ENCODE measurements at places on chromosomes 16 and 17.
A peak's percentile ranks its signal among the peaks of the same experiment; 100 is the strongest.

DNA sequence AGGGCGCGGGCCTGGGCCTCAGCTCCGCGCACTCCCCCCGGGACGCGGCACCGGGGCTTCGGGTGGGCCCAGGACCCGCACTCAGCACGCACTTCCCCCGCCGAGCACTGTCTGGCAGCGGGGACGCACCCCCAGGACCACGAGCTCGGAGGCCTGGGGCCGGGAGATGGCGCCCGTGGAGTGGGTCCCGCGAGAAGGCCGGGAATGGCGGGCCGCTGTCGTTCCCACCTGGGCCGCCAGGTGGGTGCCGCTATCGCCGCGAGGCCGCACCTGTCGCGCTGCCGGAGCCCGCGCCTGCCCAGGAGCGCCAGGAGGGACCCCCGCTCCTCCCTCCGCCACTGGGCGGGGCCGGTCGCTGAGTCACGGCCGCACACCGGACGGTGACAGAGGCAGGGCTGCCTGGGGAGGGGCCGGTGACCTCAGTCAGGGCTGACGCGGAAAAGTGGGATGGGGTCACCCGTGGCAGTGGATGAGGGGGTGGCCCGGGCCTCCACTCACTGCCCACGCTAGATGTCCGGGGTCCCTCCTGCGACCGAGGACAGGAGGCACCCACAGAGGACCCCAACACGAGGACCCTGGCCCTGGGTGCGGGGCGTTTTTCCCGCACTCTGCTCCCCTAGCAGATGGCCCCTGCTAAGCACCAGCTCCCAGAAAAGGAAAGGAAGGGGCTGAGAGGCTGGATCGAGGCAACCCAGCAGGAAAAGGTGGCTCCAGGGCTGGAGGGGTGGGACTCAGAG is 6.9 kb upstream of the ACTG1 start:
- DNase-seq = no peak

- peak; percentile 64 for DNase-seq
Observed at GRCh38 chr17:74177018-74177450, 26.4 kb upstream of the RPL38 start.

GRCh38 chr16:16071631-16072244 is 122.3 kb downstream of the ABCC1 start:
- DNase-seq = no peak

GRCh38 chr16:85763616-85764015 is 12.7 kb upstream of the C16orf74 start:
- DNase-seq = no peak

DNA sequence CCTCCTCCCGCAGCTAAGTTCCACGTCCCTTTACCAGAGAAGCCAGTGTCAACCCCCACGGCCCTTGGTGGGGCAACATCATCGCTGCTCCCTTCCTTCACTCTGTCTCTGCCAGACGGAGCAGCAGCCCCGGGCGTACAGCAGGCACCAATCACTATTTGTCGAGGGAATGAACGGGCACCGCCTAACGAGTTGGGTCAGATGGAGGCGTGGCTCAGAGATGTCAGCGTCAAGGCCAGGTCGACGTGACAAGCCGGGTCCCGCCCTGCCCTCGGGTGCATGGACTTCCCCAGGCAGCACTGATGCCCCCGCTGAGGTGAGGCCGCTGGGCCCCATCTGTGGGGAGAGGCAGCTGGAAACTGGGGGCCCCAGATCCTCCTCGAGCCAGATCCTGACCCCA is 50.0 kb downstream of the CBFA2T3 start:
- no peak for DNase-seq

- DNase-seq = peak; percentile 76
Observed at GRCh38 chr17:66542129-66542966, 239.9 kb downstream of the PRKCA start.

DNA sequence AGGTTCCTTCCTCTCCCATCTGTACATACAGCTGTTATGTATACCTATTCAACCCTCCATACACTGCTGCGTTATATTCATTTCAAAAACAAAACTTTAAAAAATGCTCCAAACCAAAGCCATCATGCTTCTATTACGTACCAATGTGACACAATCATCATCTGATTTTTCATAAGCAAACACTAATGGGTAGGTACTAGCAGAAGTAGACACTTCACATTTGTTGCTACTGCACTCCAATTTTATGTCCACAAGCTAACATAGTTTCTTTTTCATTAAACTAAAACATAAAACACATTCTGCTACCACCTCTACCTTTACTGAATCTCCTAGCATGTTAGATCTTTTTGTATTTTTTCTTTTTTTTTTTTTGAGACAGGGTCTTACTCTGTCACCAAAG is 57.5 kb downstream of the PARN start:
- no peak for DNase-seq

GRCh38 chr16:23245268-23245667 is 56.8 kb upstream of the SCNN1B start:
- DNase-seq = no peak

DNA sequence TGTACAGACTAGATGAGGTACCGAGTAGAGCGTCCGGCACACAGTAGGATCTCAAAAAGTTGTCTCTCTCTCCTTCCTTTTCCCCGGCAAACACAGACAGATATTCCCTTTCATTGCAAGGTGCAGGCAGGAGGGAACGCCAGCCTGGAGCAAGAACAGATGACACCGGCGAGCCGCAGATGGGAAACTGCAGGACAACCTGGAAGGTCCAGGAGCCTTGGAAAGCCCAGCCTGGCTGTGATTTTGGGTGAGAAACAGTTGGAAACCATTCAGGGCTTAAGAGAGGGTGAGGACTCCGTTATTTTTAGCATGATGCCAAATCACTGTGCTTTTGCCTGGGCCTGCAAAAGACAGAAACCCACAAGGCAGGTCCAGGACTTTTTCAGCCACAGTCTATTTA is 7.3 kb downstream of the CDH11 start:
- no peak for DNase-seq

Data from renal cortical epithelial cell (primary cell).